CD4-positive, alpha-beta T cell treated with Interleukin-2 at 100 ng/mL for 4 hours (primary cell): ENCODE measurements at places on chromosomes 4 and X.
A peak's percentile ranks its signal among the peaks of the same experiment; 100 is the strongest.

GRCh38 chrX:45903781-45904201 is 641.4 kb downstream of the ZNF674 start:
- DNase-seq = no peak

DNA sequence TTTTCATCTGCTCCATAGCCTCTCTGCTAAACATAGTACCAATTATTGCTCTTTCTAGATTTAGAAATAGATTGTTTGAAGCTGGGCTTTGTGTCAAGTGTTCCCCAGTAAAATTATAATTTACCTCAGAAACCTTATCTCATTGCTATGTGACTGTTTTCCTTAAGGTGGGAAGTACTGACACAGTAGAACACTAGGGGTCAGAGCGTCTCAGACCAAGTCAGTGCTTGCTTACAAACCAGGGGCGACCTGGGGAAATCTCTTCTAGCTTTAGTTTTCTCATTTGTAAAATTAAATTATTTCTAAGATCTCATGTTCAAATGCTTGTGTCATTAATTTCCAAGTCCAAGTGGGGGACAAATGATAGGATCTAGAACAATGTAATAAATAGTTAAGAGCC is 360.4 kb downstream of the RAPGEF2 start:
- no peak for DNase-seq

DNA sequence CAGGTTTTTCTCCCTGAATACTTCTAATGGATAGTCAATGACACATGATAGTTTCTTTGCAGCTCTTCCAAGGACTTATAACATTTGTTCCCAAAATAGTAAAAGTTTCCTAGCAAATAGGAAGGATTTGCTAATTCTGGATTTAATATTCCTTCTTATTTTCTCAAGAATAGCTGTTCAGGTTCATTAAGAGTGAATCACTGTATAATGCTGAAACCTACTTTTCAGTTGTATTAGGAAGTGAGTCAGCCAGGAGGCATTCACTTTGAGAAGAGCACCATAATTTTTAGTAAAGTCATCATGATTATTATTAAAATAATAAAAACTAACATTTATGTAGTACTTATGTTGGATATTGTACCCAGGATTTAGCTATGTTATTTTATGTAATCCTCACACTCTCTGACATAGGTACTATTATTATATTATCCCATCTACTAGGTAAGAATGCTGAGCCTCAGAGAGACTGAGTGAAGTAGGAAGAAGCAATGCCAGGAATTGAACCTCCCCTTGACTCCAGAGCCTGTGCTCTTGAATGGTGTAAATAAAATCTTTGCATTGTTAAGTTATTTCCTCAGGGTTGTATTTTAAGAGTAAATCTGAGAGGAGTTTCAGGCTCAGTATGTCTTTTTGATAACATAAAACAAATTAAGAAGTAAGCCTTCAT is 114.8 kb downstream of the REELD1 start:
- no peak for DNase-seq

- no peak for DNase-seq
These were observed 147.2 kb upstream of the BANK1 start for GRCh38 chr4:101643186-101643837.

- DNase-seq = no peak
These were observed 235.2 kb upstream of the HDX start for GRCh38 chrX:84737471-84737871.

GRCh38 chr4:17930256-17930655 is 91.3 kb downstream of the LCORL start:
- DNase-seq = no peak

- DNase-seq = no peak
These were observed 115.5 kb downstream of the NFKB1 start for GRCh38 chr4:102616636-102617035.

GRCh38 chrX:37875675-37876074 is 28.3 kb upstream of the DYNLT3 start:
- no peak for DNase-seq

DNA sequence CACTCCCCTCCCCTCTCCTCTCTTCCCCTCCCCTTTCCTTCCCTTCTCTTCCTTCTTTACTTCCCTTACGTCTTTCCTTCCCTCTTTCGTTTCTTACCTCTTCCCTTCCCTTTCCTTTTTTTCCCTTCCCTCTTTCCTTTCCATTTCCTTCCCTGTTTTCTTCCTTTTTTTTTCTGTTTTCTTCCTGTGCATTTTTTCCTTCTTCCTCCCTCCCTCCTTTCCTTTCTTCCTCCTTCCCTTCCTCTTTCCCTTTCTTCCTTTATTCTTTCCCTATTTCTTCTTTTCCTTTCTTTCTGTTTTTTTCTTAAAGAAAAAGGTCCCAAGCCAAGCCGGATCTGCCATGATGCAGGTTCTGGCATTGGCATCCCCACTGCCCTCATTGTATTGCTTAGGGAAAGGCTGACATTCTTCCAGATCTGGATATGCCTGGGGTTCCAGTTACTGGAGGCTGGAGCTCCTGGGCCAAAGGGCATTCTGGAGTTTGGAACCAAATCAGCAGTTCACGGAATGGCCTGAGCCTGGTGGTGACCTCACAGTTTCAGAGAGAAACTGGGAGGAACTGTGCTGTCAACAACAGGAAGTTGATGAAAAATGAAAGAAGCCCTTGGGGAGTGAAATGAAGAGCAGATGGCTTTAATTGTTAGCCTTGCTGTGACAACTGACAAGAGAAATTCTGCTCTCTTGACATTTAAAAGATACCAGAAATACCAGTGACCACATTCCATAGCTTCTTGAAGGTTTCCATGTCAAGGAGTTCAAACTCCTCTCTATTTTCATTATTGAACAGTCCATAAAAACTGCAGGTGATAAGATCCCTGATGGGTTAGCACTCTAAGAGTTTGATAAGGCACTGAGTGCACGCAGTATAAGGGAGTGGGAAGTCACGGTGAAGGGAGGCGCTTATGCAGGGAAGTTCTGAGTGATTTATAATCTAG is 622.1 kb downstream of the SPRY1 start:
- DNase-seq = peak; percentile 1

- peak; percentile 2 for DNase-seq
These were observed 111.4 kb upstream of the TTC29 start for GRCh38 chr4:147056940-147057610.

GRCh38 chr4:109998867-109999584 is 86.3 kb downstream of the EGF start:
- peak; percentile 80 for DNase-seq

- DNase-seq = no peak
These were observed 62.6 kb downstream of the FAM114A1 start for GRCh38 chr4:38930204-38930603.

DNA sequence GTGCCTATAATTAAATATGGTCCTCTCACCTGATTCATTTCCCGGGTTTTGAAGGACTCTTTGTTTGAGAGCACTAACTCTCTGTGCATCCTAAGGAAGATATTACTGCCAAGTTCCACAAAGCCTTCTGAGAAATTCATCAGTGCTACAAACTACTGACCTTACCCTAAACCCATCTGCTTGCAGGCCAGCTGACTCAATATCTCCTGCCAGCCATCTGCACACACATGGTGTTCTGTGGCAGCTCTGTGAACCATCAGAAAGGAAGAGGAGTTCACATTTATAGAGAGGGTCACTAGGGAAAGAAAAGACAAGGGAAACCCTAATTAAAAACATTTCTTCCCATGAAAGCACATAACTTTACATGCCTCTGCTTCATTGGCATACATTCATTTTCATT is 156.7 kb downstream of the ATP10D start:
- DNase-seq = no peak

DNA sequence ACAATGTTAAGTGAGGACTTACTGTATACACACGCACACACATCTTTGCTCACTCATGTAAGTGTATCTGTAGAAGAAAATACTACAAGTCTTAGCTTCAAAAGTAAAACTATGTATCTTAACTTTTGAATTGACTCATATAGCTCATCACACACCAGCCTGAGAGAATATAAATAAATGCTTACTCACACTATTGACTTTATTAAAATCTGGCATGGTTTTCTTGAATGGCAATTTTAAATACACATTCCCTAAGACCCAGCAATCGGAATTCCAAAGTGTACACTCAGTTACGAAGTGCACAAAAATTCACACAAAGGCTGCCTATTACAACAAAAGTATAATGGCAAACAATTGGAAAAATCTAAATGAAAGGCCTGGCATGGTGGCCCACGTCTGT is 2.0 kb downstream of the ERCC6L start:
- DNase-seq = no peak

- no peak for DNase-seq
These were observed 108.7 kb upstream of the LIMCH1 start for GRCh38 chr4:41429280-41429669.

GRCh38 chrX:20529711-20530110 is 263.0 kb upstream of the RPS6KA3 start:
- no peak for DNase-seq

- no peak for DNase-seq
These were observed 7.6 kb upstream of the OPHN1 start for GRCh38 chrX:68440940-68441339.

DNA sequence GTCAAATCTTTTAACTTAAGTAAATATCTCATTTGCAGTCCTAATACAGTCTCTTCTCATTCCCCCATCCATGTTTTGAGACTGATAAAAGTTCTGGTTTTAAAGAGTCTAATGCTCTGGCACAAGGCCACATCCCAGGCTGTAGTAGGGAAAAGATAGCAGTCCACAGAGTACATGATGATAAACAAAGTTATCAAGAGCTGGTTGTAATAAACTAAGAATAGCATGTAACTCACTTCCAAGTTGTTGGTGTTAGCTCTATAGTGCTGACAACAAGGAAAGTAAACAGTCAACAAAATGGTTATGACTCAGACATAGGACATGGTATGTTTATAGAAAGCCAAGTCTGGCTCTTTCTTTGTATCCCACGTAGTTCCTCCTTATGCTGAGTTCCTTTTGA is 21.8 kb upstream of the AREG start:
- DNase-seq = no peak
